NCI-H2081 treated with DMSO at 0.1 percent for 48 hours (cell line): ENCODE measurements at places on chromosomes 2 and 18.

DNA sequence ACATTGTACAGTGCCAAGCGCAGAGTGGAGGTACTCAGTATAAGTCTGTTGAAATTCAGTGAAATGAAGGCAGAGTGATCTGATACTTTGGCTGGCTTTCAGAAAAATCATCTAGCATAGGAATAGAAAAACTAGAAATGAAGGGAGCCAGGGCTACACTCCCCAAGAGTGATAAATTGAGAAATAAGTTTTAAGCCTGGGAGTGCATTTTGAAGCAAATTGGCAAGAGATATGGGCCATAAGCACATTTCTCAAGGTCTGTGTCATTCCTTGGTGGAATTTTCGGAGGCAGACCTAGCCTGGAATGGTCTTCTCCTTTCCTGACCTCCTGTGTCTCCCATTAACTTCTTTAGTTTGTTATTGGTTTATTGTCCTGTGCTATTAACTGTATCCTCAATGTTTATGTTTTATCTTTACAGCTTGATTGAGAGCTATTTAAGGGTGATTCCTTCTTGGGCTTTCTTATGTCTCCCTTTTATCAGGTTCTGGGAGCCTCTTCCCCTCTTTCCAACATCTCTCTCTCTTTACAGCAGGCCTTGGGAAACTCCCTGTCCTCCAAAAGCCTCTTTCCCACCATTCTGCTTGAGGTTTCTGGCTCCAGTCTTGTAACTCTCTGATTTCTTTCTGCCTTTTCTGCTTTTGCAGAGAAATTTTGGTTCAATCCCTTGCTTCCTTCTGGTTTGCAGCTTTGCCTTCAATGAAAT is 649.5 kb downstream of the SLC4A3 start:
- no peak for DNase-seq

DNA sequence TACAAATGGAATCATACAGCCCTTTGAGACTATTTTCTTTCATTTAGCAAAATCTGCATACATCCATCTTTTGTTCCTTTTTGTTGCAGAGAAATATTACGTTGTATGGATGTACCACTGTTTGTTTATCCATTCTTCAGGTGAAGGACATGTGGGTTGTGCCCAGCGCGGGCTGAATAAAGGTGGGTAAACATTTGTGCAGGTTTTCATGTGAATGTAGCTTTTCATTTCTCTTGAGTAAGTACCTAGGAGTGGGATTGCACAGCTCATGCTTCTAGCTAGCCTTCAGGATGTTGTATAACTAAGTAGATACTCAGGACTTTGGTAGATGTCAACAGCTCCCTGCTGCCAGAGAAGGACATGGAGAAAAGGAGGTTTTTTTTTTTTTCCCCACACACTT is 50.6 kb upstream of the SPRED2 start:
- no peak for DNase-seq

GRCh38 chr2:127154396-127154795 is 47.4 kb upstream of the BIN1 start:
- DNase-seq = no peak

DNA sequence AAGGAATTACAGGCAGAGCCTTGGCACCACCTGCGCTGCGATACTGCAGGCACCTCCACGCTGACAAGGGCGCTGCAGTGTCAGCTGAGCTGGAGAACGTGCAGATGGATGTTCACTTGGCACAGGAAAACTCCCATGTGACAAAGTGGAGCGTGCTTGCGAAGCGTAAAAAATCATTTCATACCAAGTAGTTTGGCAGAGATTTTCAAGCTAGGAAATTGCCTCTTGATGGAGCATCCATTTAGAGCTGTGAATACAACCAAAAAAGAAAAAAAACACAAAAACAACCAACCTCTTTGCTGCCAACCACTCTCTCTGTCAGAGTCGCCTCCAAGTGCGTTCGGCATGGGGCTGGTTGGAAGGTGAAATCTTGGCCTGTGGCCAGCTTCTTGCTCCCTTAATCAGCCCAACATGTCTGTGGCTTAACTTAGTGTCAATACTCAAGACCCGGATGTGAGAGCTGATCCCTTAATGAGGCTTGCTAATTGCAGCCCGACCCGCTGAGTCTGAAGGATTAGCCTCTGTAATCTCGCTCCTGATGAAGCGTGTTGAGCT is 38.1 kb downstream of the ACOXL start:
- DNase-seq = peak; percentile 73
